ENCODE measurements at places on chromosomes 5 and 9.
A peak's percentile ranks its signal among the peaks of the same experiment; 100 is the strongest.

GRCh38 chr5:181120761-181121160 lies 10.2 kb downstream of the OR2V1 start:
- no peak for DNase-seq

- no peak for DNase-seq
Observed at GRCh38 chr9:134376386-134377142, 50.3 kb downstream of the RXRA start.

DNA sequence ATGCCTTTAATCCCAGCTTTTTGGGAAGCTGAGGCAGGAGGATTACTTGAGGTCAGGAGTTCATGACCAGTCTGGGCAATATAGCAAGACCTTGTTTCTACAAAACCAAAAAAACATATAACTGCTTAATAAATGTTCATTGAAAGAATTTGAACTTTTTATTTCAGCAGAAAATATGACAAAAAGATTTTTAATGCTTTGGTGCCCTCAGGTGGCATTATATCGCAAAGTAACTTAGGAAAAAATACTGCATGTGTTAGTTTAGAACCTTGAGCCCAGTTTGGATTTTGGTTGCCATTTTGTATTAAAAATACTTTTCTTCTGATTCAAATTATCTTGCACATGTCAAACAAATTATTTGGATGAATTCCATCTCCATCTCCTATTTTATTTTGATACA lies 103.2 kb downstream of the GPBP1 start:
- no peak for DNase-seq

DNA sequence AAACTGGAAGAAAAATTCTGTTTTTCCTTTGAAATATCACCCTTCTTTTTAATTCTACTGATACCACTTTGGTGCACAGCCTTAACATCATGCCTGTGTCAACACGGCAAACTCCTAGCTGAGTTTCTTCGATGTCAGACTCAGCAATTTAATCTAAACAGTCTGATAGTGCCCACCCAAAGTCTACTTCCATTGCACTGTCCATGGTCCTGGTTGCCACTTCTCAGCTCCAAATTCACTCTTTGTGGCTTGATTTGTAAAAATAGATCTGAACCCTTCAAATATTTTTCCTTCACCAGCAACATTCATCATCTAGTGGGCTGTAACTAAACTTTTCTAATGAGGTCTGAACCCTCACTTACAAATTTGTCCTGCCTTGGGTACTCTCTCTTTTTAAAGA lies 107.8 kb downstream of the NUDT12 start:
- DNase-seq: no peak

- no peak for DNase-seq
Observed at GRCh38 chr5:131563434-131564228, 71.4 kb downstream of the RAPGEF6 start.

DNA sequence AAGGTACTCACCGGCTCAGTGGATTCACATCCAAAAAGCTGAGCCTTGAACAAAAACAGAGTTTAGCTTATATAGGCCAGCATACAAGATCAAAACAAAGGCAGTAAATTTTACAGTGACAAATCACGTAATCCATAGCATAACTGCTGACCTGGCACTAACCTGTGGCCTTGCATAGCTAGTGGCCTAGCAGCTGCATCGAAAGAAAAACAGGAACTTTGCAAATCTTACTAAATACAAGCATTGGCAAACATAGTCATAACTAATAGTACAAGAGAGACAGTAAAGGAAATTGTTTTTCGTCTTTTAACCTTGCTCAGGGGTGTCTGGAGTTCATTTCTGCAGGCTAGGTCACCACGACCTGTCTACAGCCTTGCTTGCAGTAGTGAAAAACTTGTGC lies 4.8 kb downstream of the HSDL2 start:
- no peak for DNase-seq

DNA sequence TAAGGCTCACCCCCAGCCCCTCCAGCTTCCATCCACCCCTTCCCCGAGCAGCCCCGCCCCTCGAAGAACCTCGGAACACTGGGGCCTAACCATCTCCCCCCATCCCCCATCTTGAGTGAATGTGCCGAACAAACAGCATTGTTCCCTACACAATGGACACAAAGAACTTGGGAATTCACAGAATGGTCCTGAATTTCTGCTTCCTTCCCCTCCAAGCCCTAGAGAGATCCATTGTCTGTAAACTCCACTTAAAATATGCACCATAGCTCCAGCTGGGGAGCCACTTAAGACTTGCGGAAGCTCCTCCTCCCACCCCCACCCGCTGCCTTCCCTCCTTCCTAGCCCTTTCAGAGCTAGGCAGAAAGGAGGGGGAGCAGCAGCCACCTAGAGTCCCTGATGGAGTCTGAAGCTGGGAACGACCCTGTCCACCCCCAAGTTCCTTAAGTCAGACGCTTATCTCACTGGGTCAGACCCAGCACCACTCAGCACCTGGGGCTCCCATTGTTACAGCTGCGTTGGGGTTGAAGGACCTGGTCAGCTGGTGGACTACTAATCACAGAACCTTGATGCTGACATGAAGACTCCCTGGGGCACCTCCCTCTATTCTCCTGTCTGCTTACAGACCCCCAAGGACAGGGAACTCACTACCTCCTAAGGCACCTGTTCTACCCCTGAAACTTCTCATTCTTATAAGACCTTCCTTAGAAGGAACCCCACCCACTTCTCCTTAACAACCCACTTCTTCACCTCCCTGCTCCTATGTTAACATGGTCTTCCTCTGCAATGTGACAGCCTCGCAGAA lies 61.4 kb downstream of the PCDH1 start:
- DNase-seq: no peak

DNA sequence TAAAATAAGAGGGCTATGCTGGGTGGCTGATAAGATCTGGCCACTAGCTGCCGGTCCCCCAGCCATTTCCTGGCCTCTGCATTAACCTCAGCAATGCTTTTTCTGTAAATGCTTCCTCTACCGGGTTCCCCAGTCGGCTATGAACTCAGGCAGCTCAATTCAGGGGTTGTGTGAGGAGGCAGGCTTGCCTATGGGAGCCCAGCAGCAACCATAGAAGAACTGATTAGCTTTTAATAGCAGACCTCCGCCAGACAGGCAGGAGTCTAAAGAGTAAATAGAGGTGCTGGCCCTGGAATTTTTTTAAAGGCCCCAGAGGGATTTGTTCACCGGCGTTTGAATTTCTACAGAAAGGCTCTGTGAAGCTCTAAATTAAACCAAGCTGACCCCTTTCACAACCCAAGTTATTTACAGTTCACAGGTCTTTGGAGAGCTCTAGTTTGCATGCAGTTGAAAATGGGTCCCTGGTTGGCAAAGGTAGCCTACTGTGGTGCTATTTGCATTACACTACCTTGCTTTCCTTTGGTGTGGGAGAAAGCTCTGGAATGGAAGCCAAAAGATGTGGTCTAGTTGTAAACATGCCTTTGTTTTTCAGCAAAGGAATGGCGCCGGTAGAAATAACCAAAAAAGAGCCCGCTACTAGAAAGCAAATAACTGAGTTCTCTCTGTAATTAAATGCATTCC lies 289.7 kb upstream of the SEMA6A start:
- DNase-seq: no peak

DNA sequence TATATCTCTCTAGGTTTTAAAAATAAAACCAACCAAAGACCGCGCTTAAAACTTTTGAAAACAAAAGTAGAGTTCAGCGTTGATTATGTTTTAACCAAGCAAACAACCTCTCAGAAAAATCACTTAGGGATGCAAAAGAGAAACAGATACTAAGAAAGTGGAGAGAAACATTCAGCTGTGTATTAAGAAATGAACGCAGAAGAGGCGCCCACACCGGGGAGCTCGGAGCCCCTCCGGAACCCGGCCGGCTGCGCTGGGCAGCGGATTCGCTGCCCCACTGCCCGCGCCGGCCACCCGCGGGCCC lies 1.4 kb downstream of the PITX1 start:
- DNase-seq: no peak

DNA sequence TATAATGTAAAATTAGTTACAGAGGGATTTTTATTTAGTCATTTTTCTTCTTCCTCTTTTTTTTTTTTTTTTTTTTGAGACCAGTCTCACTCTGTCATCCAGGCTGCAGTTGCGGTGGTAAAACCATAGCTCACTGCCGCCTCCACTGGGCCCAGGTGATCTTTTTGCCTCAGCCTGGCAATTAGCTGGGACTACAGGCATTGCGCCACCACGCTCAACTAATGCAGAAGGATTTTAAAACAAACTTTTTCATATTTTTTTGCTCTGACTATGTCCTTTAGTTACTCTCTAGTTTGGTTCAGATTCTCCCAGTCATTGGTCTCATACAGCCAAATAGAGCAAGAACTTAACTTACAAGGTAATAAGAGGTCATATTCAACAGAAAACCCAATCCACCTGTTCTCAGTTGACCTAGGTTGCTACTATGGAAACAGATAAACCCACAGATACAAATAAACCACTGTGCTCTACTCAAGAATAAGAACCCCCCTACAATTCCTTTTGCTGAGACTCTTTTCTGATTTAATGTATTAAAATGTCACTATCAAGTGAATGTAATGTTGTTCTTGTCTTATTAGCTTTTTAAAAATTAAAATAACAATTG lies 50.1 kb upstream of the TTC39B start:
- peak; percentile 38 for DNase-seq

- no peak for DNase-seq
Observed at GRCh38 chr9:128556276-128556675, 3.9 kb downstream of the SPTAN1 start.

GRCh38 chr9:102035929-102036328 lies 297.5 kb upstream of the GRIN3A start:
- no peak for DNase-seq

DNA sequence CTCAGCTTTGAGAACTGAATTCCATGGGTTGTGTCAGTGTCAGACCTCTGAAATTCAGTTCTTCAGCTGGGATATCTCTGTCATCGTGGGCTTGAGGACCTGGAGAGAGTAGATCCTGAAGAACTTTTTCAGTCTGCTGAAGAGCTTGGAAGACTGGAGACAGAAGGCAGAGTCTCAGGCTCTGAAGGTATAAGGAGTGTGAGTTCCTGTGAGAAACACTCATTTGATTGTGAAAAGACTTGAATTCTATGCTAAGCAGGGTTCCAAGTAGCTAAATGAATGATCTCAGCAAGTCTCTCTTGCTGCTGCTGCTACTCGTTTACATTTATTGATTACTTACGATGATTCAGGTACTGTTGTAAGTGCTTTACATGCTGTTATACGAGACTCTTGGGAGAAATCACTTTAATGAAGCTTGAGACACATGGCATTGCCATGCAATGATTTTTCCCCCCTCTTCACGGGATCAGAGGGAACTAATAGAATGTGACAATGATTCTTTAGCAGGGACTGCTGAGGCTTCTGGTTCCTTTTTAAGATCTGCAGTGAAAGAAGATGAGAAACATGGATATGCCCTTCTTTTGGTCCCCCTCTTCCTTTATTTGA lies 63.8 kb downstream of the PTTG1 start:
- no peak for DNase-seq

GRCh38 chr9:72274441-72274840 lies 90.6 kb downstream of the ZFAND5 start:
- no peak for DNase-seq

- DNase-seq: peak; percentile 10
Observed at GRCh38 chr5:83564069-83564749, 92.7 kb downstream of the VCAN start.

DNA sequence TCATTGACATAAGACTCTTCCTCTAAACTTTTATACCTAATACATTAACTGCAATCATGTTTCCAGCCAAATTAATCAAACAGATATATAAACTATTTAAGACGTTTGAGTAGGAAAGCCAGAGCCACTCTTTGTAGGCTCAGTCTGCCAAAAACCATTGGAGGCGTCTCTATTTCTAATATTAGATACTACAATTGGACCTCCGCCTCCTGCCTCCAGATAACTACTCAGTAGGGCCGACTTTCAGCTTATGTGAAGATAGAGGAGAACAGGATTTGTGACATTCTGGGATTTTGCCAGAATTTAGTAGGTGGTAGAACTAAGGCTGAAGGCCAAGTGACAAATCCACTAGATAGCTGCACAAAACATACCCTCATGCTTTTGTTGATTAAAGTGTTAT lies 463.0 kb downstream of the CETN3 start:
- no peak for DNase-seq

GRCh38 chr9:121694001-121694400 lies 42.6 kb downstream of the DAB2IP start:
- no peak for DNase-seq

GRCh38 chr5:144313147-144313726 lies 142.6 kb downstream of the KCTD16 start:
- DNase-seq: no peak

GRCh38 chr9:5884191-5884590 lies 6.5 kb upstream of the MLANA start:
- no peak for DNase-seq

- DNase-seq: no peak
Observed at GRCh38 chr5:129249886-129250285, 155.3 kb downstream of the ISOC1 start.

- no peak for DNase-seq
Observed at GRCh38 chr9:36974731-36975130, 59.3 kb downstream of the PAX5 start.

GRCh38 chr5:118923295-118924005 lies 64.9 kb downstream of the DTWD2 start:
- no peak for DNase-seq

DNA sequence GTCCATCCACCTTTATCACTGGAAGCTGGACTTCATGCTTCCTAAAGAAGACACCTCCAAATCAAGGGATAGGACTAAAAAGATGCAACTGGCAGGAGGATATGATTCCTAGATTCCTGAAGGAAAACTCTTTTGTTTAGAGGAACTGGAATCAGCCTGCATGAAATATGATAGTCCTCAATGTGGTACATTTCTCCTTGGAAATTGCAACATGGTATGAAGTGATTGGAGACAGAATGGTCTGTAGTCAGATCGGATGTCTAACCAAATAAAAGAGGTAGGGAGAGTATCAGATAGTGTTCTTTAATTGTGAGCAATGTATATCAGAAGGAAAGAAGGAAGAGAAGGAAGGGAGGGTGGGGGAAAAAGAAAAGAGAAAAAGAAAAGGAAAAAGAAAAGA lies 116.1 kb upstream of the FSTL4 start:
- DNase-seq: no peak

DNA sequence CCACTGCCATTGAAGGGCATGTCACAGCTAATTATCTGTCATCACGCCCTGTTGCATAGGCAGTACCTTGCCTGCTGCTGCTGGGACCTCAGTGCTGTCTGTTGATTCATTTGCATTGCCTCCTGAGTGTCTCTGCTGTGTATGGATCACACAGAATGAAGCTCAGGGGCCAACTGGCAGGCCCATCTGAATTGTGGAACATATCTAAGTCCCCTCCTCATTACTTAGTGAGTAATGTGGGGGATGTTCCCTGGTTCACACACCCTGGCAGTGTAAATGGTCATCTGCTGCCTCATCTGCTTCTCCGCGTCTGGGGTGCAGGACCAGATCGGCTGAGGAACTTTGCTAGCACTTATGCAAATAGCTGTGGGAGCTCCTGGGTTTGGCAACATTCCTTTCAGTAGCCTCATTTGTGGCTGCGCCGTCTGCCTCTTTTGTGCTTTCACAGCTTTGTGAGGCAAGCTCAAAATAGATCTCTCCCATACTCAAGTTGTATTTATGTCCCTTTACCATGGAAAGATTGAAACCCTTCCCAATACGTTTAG lies 25.4 kb downstream of the TYRP1 start:
- no peak for DNase-seq

GRCh38 chr5:95621839-95622629 lies 2.1 kb downstream of the GPR150 start:
- DNase-seq: peak; percentile 25

Data from naive B cell (primary cell).